D721Med (cell line): ENCODE measurements at places on chromosomes 1 and 21.

- DNase-seq, result no peak
Observed at GRCh38 chr1:53189061-53189460, 7.6 kb upstream of the CPT2 start.

DNA sequence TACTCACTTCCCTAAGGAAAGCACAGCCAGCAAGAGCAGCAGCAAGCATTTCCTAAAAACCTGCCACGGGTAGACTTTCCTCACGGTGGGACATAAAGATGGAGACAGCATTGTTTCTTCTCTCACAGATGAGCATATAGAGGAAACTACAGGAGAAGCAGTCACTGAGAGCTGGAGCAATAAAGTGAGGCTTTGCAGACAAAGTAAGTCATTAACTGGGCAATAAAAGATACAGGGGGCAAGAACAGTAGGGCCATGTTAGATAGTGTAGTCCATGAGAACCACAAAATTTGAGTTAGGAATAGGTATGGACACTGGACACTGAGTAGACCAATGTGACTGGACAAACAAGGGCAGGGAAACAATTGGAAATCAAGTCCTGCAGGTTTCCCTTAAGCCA is 240.1 kb upstream of the NFIA start:
- no peak for DNase-seq

- DNase-seq, result no peak
Observed at GRCh38 chr1:90486996-90487395, 230.1 kb downstream of the BARHL2 start.

GRCh38 chr1:10402729-10403274 is 3.9 kb downstream of the PGD start:
- no peak for DNase-seq

DNA sequence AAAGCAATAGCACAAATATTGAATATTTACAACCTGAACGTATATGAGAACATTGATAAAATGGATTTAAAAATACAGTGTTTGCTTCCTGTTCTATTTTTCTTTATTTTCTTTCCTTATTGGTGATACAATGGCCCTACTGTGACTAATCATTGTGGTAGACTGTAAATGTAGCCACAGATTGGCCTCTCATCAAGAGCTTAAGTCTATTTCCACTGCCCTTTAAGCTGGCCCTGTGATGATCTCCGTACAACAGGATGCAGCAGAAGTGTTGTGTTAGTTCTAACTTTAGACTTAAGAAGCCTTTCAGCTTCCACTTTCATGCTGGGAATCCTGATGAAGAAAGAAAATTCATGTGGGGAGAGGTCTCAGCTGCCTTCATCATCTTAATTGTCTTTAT is 285.6 kb upstream of the B3GALT2 start:
- no peak for DNase-seq

GRCh38 chr1:64304823-64305222 is 101.4 kb downstream of the UBE2U start:
- DNase-seq, result no peak

DNA sequence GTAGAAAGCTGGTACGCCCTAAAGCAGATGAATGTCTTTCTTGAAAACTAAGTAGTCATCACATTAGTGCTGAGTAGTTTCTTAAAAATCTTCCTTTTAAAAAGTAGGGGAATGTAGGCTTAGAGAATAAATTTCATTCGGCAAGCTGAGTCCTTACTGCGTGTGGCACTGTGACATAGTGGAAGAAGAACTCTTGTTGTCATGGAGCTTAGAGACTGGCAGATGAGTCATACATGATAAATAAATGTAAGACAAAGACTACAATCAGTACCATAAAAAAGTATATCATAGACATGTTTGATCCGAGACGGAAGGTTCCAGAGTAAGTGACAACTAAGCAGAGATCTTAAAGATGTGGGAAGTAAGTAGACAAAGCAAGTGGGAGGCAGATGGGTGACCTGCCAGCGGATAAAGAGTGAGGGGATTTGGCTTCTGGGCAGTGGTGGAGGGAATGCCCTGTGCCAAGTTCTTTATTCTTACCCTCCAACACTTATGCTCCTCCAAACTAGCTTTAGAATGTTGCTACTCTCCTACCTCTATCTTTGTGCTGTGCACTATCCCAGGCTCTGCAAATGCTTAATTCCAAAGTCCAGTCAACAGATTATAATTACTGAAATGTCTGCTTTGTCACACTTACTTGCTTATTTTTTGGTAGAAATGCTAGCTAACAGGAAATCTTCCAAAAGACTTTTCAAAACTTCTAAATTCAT is 608.5 kb upstream of the USP24 start:
- DNase-seq, result no peak

DNA sequence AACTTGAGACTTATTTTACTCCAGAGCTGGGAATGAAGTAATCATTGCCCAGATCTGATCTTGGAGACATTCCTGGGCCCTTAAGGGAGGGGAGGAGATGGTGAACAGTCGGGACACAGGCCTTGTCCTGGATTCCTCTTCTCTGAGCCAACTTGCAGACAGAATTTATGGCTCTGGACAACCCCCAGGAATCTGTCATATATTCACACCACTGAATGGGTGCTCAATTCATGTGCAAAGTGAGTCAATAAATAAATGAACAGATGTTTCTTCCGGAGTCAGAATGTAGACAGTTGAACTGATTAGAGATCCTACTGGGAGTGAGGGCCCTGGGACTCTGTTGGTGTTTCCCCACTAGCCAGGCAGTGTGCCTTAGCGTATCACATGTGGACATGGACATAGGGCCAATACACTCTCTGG is 2.6 kb downstream of the TUFT1 start:
- DNase-seq, result no peak

GRCh38 chr1:6148497-6149241 is 31.5 kb downstream of the CHD5 start:
- DNase-seq, result no peak

DNA sequence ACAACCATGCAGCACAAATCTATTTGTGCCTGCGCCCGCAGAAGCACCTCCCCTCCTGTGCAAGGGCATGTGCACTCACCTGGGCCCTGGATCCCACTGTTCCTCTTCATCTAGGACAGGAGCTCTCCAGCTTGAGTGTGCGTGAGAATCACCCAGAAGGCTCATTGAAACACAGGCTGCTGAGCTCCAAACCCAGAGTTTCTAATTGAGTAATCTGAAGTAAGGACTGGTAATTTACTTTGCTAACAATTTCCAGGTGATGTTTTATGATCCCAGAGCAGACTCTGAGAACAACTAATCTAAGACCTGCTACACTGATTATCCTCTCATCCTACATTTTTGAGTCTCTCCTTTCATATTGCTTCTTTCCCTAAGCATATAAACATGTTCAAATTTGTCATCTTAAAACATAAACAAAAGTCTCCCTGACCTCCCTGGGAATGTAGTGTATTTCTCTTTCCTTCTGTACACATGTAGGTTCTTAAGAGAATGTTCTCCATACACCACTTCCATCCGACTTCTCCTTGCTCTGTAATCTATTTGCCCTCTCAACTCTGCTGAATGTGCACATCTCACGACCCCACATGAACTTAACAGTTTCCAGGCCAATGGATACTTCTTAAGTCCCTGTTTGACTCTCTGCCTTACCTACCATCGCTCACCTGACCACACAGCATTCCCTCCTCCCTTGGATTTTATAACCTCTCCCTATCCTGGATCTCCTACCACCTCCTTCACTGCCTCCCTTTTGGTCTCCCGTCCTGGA is 522.5 kb downstream of the SMYD3 start:
- no peak for DNase-seq

DNA sequence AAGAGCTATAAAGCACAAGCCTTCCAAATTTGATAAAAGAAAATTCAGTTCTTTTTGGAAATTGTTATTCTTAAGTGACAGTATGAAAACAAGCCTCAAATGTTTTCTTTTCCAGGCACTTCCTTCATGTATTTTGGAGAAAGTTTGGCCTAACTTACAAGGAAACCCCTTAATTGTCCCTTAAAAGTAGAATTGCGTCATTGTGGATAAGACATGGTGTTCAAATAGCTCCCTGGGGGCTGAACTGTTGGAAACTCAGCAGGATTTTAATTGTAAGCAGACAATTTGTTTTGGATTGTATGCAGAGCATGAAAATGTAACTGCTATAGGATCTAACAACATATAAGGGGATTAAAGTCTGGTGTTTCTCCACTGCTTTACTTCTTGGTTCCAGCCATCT is 35.4 kb upstream of the FGGY start:
- DNase-seq, result no peak

- DNase-seq, result no peak
Observed at GRCh38 chr1:17460219-17460618, 20.7 kb upstream of the RCC2 start.

DNA sequence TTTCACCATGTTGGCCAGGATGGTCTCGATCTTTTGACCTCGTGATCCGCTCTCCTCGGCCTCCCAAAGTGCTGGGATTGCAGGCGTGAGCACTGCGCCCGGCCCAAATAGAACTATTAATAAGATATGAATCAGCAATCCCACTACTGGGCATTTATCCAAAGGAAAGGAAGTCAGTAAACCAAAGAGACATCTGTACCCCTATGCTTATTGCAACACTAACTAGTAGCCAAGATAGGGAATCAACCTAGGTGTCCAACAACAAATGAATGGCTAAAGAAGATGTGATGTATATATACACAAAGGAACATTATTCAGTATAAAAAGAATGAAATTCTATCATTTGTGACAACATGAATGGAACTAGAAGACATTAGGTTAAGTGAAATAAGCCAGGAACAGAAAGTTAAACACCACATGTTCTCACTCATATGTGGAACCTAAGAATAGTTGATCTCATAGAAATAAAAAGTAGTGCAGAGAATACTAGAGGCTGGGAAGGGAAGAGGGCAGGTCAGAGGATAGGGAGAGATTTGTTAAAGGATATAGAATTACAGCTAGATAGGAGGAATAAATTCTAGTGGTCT is 48.8 kb downstream of the XPR1 start:
- DNase-seq, result no peak

- no peak for DNase-seq
Observed at GRCh38 chr1:202815120-202815519, 4.4 kb downstream of the PCAT6 start.

DNA sequence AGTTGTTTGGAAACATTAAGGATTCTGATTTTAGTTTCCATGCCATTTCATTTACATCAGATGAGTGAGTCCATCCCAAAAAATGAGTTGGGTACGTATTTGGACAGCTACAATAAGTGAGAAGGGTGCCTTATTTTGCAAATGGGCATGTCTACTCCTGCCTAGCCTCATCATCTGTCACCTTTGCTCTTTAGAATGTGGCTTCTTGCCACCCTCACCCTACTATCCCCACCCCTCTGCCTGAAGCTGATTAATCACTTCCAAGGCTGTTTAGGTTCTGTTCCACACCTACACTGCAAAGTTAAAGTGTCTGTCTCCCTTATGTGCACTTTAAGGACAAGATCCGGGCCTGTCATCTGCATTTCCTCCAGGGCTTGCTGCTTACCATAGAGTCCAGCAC is 61.2 kb downstream of the ST6GALNAC5 start:
- DNase-seq, result no peak

DNA sequence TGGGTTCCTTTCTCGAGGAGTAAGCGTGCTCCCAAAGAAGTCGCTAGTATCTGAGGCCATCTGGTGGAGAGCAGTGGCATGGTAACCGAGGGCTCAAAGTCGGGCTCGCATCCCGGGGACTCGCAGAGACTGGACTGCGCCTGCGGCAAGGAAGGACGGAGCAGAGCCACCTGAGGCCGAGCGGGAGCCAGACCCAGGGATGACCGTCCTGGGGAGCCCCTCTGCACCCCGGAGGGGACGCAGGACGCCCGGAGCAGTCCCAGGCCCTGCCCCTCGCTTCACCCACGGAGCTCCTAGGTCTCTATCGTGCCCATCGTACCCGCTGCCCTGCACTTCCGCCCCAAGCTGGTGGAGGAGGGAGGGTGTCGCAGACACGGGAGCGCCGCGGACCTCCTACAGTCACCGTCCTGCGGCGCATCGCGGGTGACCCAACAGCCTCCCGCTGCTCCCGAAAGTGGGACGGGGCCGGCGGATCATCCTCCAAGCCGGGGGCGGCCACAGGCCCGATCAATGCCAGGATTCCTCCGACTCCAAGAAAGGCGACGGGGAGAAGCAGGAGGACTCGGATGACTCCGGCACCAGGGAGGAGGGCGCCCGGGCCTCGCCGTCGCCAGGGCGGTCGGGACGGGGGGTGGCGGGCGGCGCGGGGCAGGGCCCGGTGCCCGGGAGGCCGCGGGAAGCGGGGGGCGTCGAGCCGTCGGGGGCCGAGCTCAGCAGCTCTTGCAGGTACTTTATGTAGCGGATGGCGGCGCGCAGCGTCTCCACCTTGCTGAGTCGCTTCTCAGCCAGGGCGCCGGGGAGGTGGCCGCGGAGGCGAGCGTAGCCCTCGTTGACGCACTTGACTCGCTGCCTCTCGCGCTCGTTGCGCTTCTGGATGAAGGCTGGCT is 2.3 kb upstream of the CACNA1S start:
- peak; percentile 95 for DNase-seq

DNA sequence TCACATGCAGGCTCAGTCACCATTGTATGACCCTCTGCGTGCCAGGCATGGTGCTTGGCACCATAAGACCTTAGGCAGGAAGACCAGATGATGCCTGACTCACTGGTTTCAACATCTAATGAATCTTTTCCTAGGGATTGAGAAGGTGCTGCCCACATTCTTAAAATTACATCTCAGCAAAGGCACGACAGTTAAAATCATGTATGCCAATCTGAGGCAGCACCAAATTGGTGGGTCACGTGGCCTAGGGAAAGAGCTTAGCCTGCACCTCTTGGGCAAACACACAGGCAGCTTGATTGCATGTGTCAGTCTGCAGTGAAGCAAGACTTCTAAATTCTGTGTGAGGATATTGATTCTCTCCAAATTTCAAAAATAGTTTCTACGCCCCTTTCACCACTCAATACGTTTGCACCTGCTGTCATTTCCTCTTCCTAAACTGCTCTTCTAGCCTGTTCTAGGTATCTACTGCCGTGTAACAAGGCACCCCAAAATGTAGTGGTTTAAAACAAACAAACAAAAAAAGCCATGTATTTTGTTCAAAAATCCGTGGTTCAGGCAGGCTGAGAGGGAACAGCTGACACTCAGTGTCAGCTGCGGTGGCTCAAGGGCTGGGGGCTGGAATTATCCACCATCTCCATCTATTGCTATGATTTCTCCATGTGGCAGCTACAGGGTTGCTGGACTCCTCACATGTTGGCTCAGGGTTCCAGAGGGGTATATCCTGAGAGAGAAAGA is 160.2 kb upstream of the FGGY start:
- no peak for DNase-seq

DNA sequence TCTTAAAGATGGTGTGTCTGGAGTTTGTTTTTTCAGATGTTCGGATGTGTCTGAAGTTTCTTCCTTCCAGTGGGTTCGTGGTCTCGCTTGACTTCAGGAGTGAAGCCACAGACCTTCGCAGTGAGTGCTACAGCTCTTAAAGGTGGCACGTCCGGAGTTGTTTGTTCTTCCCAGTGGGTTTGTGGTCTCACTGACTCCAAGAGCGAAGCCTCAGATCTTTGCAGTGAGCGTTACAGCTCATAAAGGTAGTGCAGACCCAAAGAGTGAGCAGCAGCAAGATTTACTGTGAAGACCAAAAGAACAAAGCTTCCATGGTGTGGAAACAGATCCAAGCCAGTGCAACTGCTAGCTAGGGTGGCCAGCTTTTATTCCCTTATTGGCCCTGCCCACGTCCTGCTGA is 1430.4 kb upstream of the B3GALT2 start:
- no peak for DNase-seq
